DMS 273 treated with DMSO at 0.1 percent for 48 hours (cell line): ENCODE measurements at places on chromosomes 16 and 17.

DNA sequence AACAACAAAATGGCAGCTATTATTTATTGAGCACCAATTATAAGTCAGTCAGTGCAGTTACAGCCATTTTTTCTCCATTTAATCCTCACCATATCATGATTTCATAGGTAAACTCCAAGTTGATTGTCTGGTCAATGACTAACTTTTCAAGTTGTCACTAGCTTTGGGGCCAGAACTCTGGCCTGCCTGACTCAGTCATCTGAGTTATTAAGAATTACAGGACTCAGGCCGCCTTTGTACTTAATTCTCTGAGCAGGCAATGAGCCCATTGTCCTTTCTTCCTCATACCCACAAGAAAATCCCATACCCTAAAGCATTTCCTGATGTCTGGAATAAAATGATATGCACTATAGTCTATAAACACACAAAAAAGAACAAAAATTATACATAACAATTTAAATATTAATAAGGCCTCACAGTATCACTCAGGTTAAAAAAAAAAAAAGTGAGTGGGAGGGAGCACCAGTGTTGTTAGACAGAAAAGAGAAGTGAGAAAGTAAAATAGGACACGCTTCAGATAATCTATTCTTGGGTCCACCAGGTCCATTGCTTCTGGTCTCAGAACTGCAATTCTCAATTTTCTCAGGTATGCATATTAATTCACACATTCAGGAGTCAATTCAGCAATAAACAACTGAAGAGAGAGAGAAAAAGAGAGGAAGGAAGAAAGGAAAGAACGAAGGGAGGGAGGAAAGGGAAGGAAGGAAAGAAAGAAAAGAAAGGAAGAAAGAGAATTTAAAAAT, 70.2 kb downstream of the SPAG9 start:
- DNase-seq, result no peak

GRCh38 chr16:83785455-83785854, 22.3 kb upstream of the HSBP1 start:
- no peak for DNase-seq

GRCh38 chr16:73882033-73882432, 414.6 kb upstream of the PSMD7 start:
- DNase-seq, result no peak

DNA sequence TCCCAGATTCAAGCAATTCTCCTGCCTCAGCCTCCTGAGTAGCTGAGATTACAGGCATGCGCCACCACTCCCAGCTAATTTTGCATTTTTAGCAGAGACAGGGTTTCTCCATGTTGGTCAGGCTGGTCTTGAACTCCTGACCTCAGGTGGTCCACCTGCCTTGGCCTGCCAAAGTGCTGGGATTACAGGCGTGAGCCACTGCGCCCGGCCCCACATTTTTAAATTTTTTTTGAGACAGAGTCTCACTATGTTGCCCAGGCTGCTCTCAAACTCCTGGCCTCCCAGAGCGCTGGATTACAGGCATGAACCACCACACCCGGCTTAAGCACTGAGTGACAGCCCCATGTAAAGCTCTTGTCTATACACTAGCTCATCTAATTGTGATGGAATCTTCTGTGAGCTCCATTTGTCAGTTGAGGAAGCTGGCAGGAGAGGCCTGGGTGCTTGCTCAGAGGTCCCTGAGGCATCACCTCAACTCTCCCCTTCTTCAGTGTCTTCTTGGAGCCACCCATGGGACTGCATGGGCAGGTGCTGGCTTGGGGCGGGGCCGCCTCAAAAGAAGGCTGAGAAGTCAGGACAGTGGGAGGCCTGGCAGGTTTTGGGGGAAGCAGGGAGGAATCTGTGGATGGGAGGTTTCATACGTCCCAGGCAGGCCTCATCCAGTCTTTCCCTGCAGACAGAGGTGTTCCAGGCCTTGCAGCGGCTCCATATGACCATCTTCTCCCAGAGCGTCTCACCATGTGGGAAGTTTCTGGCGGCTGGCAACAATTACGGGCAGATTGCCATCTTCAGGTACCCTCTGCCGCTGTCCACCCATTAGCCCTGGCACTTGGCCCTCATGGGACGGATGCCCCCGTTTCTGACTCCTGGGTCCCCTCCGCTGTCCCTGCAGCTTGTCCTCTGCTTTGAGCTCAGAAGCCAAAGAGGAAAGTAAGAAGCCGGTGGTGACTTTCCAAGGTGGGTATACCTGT, 1.5 kb downstream of the THOC6 start:
- no peak for DNase-seq
